ENCODE measurements at places on chromosomes 12 and 14.

DNA sequence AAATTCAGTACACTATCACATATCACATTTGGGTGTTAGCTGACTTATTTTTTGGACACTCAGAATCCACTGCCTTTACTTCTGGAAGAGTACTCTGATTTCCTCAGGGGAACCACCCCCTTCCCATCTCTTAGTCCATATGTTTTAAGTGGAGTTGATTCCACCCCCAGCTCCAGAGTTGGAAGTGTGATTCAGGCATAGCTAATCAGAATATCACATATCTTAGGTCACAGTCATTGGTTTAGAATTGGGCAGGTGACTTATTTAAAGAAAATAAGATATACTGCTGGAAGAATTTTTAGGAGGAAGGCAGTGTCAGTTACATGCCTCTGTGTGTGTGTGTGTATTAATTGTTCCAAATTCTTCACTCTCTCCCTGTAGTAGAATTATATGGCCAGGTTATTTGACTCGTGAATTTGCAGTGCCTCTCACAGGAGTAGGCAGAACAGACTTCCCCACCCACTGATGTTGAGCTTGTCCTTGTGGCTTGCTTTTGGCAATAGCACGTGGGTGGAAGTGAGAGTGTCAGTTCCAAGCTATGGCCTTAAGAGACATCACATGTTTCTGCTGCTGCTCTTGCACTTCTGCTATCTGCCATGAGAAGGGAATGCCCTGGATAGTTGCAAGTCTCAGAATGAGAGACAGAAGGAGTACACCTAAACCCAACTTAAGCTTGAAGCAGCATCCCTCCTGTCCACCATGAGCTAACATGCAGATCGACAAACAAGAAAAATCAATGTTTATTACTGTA is 6.4 kb upstream of the GAS2L3 start:
- DNase-seq: no peak

GRCh38 chr14:52248057-52248456 is 19.4 kb upstream of the PTGDR start:
- DNase-seq: no peak

- DNase-seq: no peak
These were observed 360.9 kb downstream of the NAV3 start for GRCh38 chr12:78191611-78192010.

- DNase-seq: peak; percentile 84
These were observed 76.2 kb downstream of the BCL11B start for GRCh38 chr14:99195602-99196309.

GRCh38 chr14:33464254-33464962 is 486.5 kb downstream of the EGLN3 start:
- no peak for DNase-seq

DNA sequence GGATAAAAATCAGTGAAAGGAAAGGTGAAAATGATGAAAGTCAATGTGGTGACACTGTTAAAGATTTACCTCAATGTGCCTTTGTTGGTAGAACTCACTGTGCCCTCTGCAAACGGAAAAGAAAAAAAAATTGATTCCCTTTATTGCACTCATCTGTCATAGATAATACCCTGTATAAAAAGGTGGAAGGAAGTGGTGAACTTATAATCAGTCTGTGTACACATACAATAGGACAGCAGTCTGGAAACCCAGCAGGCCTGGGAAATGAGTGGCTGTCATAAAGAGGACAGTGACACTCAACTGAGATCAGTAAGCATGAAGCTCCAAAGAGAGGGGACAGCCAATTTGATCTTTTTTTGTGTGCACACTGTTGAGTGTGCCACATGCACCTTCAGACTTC is 364.7 kb downstream of the NOVA1 start:
- peak; percentile 89 for DNase-seq

DNA sequence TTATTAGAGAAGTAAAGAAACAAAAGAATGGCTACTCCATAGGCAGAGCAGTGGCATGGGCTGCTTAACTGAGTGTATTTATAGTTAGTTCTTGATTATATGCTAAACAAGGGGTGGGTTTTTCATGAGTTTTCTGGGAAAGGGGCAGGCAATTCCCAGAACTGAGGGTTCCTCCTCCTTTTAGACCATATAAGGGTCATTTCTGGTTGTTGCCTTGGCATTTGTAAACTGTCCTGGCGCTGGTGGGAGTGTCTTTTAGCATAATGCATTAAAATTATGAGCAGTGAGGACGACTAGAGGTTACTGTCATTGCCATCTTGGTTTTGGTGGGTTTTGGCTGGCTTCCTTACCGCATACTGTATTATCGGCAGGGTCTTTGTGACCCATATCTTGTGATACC is 40.1 kb downstream of the CCDC60 start:
- no peak for DNase-seq

DNA sequence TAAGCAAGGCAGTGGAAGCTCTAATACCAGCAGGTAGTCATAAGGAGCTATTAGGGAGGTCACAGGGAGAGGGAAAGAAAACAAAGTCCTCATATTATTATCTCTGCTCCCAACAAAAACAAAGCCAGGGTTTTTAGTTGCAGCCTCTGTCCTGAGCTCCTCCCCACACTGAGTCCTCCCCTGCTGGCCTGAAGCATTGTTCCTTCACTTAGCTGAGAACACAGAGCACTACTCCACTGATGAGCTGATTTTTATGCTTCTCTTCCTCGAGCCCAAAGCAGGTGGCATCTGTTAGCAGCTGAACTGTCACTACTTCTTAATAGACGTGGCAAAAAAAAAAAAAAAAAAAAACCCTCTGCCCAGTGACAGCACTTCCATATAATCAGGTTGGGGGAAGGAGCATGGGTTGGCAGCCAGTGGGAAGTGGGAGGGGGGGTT is 10.5 kb upstream of the STAC3 start:
- peak; percentile 75 for DNase-seq

GRCh38 chr12:101866615-101867373 is 10.6 kb upstream of the DRAM1 start:
- DNase-seq: no peak

DNA sequence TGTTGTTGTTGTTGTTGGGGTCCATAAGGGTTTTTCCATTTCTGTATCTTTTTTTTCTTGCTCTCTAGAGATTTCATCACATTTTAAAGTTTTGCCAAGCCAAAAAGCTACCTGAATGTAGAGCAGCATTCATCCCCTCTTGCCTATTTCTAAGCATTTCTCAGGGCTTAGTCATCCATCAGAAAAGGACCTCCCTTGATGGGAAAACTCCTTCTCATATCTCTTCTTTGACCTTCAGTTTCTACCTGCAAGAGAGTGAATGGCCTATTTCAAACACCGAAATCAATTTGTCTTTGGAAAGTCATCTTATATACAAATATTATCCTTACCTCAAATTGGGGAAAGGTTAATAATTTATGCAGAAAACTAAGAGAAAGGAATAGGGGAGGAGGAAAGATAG is 4.5 kb downstream of the MYBPC1 start:
- no peak for DNase-seq

- DNase-seq: no peak
These were observed 132.7 kb downstream of the SLC41A2 start for GRCh38 chr12:104825408-104825807.

GRCh38 chr14:36656687-36657398 is 4.8 kb upstream of the PAX9 start:
- DNase-seq: peak; percentile 15

GRCh38 chr14:28661171-28661772 is 105.3 kb upstream of the FOXG1 start:
- DNase-seq: no peak

DNA sequence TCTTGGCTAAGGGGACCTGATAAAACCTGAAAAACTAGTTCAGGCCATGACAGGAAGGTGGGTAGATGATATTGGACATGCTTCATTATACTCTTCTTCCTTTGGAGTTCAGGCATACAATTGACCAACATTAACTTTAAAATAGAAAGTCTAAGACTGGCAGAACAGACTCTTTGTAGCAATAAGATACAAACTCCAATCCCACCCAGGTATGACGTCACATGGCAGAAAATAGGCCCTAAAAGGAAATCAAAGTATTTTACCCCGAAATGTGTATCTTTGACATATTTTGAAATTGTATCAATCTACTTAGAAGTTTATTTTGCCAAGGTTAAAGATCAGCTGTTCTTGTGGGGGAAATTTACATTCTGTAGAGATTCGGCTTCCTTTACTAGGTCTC is 198.1 kb upstream of the LRIG3 start:
- no peak for DNase-seq

DNA sequence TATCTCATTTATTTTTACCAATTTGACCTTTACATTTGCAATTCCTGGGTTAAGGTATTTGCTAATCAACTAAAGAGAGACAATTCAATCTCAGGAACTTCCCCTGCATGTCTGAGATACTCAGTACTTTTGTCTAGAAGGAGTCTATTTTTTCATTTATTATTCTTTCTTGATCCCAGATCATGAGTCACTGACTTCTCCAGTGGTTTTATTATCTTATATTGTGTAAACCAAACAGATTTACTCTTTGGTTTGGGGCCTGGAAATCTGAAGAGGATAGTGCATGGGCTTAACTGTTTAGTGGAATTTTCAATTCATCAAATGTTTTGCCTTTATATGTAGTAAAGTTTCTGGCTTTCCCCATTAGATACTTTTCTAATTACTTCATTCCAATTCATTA is 185.4 kb downstream of the ALG10B start:
- DNase-seq: no peak

- DNase-seq: no peak
These were observed 40.9 kb downstream of the KDM2B start for GRCh38 chr12:121539908-121540307.

DNA sequence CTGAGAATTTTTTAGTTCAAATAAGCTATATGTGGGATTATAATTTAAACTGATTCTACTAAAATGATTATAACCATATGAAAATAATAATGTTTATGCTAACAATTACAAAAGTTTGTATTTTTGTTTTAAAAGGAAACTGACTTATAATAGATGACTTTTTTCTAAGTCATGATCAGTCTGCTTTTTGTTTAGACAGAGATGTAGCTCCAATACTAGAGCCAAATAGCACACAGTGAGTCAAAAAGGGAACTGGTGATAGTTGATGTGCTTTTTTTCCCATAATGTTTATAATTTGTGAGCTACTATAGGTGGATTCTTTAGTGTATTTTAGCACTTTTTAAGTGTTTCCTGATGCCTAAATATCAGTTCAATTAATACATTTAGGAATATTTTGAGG is 28.3 kb downstream of the TMPO start:
- DNase-seq: no peak
